ENCODE measurements at places on chromosomes 2 and 18.
A peak's percentile ranks its signal among the peaks of the same experiment; 100 is the strongest.

DNA sequence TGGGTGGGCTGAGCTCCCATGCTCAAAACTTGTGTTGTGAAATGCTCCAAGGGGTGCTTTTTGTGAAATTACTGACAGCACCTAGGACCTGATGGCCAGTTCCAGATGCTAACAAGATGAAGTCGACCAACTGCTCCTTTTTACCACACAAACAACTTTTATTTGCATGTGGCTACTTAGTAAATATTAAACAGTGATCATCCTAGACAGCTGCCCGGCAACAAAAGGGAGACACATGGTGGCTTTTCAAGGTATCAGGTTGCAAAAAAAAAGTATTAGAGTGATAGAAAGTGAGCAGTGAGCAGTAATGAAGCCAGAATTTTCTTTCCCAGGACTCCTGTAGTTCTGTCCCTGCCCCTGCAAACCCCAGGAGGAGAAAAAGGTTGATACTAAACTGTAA lies 118.5 kb downstream of the RPIA start:
- no peak for DNase-seq

GRCh38 chr2:240154606-240155005 lies 14.1 kb upstream of the OTOS start:
- DNase-seq = no peak

- DNase-seq = no peak
Measured at GRCh38 chr18:39945076-39945475, 2010.0 kb upstream of the PIK3C3 start.

DNA sequence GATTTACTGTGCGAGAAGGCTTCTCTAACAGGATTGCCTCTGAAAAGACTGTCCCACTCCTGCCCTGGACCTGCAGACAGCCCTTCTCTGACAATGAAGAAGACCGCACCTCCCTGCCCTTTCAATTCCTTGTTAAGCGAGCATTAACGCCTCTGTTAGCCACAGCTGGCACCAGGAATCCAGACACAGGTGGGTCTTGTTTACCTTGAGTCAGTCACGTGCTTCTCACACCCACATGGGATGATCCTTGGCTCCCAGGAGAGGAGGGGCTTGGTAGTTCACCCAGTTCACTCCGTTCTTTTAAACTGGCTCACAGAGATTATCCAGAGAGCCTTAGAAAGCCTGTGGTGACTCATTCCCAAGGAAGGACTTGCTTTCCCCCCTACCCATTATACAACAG lies 410.5 kb upstream of the MEIS1 start:
- no peak for DNase-seq

GRCh38 chr2:134988994-134989605 lies 58.1 kb downstream of the MAP3K19 start:
- DNase-seq = no peak

GRCh38 chr2:3738454-3738853 lies 35.1 kb downstream of the DCDC2C start:
- no peak for DNase-seq

- no peak for DNase-seq
Measured at GRCh38 chr2:12719400-12720277, 2.9 kb downstream of the TRIB2 start.

GRCh38 chr2:153828335-153828734 lies 43.4 kb upstream of the GALNT13 start:
- no peak for DNase-seq

DNA sequence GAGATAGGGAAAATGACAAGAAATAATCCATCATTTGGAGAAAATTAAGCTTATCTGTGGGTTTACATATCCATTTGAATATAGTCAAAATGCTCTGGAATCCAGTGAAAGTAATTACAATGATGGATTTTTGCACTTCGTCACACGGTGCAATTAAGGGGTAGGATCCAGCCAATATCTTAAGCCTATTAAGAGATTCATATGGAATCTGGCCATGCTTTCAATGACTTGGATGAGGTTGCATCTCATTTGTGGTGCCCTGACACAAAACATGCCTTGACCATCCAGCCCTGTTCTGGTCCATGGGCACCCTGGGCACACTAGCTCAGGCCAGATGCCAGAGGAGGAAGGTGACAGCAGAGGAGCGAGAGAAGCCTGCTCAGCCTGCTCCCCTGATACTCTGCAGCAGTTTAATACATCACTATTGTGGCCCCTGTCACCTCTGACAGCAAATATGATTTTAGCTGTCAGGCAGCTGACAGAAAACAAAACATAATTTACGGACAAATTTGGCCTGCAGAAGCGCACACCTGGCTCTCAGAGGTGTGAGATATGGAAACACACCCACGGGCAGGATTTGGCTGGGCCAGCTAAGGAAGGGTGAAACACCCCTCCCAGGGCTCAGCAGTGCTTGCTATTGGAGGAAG lies 94.1 kb upstream of the ST8SIA3 start:
- DNase-seq = no peak

GRCh38 chr2:159012142-159012541 lies 43.7 kb downstream of the TANC1 start:
- DNase-seq = no peak

DNA sequence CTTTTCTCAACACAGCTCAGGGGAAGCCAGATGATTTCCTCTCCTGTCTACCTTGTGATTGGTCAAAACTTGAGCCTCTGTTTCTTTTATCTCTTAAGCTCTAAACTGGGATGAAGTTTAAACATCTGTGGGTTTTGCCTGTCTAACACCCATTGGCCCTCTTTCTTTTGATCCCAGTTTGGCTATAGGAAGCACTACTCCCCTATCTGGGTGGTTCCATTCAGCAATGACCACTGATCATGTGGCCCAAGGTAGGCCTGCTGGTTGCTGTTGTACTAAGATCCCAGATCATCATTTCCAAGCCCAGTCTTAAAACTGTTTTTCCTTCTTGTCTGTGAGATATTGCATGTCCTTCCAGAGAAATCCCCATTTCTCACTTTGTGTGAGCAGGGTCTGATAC lies 51.6 kb upstream of the STPG4 start:
- DNase-seq = no peak

DNA sequence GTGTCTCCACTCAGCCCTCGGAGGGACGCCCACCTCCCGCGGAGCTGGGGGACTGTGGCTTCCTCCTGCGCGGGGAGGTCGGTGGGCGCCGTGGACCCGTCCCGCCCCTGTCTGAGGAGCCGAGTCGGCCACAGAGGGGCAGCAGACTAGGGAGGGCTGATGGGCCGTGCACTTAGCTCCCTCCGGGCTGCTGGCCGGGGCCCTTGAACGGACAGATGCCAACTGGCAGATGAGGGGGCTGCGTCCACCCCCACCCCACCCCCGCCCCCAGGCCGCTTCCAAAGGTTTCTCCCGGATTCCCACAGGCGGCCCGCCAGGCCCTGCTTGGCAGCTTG lies 10.4 kb upstream of the UBE2F start:
- no peak for DNase-seq

DNA sequence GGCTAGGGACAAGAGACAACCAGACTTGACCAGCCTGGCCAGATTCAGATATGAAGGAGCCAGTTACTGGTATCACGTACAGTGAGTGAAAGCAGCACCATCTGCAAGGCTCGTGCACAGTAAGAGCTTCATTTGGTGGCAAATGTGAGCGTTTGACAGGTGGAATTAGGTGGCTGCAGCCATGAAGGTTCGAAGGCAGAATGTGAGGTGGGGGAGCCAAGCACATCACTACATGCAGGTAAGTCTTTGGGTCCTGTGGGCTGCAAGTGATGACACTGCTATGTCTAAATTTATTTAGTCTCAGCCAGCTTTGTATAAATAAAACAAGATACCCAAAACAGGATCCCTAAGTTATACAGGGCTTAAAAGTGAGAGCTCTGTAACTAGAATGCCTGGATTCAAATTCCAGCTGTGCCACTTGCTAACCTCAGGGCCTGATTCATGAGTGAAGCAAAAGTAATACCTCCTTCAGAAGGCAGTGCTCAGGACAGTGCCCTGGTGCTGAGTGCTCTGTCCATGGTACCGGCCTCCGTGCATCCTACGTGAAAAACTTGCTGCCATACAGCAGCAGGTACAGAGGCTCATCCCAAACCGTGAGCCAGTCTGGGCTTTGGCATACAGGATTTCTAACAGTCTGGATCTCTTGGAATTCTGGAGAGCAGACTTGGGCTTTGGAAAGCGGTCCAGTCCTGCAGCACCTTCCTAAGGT lies 18.6 kb downstream of the DDX18 start:
- peak; percentile 6 for DNase-seq

DNA sequence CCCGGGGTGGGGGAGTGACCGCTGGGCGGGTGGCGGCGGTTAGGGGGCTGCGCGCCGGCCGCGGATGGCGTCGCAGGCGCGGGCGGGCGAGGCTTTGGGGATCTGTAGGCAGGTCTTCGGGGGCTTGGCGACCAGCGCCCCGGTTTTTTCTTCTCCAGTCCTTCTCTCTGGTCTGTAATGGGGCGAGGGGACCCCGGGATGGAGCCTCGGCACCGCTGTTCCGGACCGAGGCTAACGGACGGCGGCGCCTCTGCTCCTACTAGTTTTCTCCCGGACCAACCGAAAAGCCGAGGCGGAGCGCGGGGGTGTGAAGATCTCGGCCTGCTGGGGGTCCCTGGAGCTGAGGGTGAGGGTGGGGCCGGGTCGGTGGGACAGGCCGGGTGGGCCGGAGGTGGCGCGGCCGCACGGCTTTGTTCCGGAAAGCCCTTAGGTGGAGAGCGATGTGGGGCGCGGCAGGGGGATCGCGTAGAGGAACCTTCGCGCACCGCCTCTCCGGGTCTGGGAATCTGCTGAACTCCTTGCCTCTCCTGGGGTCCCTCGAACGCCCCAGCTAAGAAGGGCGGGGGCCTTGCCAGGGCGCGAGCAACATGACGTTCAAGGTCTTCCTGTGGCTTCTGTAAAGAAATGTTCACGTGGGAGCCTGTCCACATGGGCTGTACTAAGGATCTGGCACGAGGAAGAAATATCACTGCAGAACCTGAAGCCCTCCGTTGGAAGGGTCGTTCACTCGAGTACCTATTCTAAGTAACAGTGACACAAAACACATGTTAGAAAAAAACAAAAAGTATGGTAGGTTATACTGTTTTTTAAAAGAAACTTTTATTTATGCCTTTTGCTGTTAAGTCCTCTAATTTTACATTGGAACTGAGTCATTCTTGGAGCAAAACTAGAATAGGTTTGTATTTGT lies 861 bp downstream of the SLC39A10 start:
- DNase-seq = peak; percentile 4

DNA sequence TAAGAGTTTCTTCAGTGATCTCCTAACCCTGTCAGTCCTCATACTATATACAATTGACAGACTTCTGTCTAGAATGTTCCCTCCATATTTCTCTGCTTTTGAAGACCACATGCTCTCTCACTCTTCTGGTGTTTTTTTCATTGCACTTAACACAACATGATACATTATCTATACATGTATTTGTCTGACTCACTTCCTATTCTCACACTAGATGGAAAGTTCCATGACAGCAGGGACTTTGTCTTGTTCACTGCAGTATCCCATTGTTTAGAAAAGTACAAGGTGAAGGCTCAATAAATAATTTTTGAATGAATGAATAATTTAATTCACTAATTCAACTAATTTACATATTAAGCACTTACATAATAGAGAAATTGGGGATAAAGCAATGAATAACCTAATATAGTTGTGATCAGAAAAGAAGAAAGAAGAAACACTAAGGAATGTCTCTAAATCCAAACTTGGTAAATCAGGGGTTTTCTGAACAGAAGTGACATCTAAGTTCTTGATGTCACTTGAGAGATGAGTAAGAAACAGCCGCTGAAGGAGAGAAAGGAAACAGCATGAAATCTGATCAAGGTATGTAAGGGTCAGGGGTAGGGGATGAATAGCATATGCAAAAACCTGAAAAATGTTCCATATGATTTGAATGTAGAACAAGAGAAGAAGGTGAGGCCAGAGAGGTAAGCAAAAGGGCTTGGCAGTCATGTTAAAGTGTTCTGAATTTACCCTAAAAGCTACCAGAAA lies 42.4 kb downstream of the MBD2 start:
- DNase-seq = no peak

DNA sequence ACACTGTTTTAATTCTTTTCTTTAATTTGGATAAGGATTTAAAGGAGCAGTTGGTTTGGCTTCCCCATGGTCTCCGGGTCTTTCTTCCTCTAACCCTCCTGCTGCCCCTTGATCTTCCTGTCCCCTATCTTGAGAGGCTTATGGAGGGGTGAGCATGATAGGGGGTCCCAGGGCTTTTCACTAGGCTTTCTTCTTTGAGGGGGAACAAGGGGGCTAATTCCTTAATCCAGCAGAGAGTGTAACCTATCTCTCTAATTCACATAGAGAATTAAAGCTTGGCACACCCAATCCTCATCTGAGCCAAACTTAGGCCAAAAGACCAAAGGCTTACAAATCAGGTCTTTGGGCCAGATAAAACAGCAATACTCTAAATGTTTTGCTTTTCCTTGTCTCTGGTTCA lies 21.5 kb upstream of the C2orf66 start:
- DNase-seq = no peak

- DNase-seq = peak; percentile 75
Measured at GRCh38 chr2:231052494-231053451, 3.9 kb upstream of the PSMD1 start.

DNA sequence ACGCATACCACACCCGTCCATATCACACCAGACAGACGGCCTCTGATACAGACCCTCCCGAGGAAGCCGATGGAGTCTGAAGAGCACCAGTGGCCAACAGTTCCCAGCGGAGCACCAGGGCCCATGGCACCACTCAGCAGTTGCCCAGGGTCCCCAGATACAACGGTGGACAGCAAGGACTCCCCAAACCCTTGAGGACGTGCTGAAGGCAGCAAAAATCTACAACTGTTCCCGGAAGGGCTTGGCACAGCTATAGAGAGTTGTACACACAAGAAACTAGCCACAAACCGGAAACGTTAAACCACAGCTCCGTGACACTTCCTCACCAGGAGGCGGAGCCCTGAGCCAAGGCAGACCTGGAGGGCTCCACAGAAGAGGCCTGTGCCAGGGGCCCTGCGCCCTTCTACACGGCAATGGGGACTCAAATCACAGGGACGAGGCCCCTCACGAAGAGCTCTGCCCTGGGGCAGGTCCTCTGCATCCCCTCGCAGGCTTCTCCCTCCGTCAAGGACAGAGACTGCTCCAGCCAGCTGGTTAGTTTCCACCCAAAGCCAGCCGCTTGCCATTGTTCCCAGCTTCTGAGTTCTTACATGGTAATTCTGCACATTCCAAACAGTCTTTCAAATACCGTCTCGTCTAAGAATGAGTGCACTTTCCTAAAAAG lies 133.4 kb downstream of the HDAC4 start:
- DNase-seq = no peak

GRCh38 chr18:77207540-77207939 lies 42.1 kb upstream of the GALR1 start:
- peak; percentile 3 for DNase-seq
